ENCODE measurements at places on chromosomes 16 and 17.

DNA sequence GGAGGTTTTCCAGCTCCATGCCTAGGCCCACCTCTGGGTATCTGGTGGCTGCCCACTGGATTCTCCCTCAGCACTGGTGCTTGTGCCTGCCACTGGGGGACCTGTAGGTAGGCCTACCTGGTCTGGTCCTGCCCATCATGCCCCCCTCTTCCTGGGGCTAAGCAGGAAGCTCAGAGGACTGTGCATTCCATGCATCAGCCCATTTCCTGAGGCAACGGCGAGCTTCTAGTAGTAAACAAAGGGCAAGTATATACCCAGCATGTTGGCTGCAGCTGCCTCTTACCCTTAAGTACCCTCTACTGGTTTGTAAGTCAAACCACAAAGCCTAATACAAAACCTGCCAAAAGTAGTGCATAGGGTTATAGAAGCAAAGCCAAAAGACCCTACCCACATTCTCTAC lies 37.5 kb downstream of the SDR42E1 start:
- DNase-seq: no peak

DNA sequence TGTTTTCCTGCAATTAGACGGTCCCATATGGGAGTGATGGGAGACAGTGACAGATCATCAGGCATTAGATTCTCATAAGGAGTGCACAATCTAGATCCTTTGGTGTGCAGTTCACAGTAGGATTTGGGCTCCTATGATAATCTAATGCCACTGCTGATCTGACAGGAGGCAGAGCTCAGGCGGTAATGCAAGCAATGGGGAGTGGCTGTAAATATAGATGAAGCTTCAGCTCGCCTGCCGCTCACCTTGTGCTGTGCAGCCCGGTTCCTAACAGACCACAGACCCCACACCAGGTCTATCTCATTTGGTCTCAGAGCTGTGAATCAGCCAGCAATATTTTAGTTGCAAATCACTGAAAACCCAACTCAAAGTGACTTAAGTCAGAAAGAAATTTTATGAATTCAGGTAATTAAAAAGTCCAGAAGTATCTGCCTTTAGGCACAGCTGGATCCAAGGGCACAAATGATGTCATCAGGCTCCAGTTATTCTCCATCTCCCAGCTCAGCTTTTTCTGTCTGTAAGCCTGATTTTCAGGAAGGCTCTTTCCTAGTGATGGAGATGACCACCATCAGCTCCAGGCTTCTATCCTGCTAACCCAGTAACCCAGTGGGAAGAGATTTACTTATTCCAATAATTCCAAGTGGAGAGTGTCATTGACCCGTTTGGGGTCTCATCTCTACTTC lies 3.3 kb downstream of the CHP2 start:
- no peak for DNase-seq

DNA sequence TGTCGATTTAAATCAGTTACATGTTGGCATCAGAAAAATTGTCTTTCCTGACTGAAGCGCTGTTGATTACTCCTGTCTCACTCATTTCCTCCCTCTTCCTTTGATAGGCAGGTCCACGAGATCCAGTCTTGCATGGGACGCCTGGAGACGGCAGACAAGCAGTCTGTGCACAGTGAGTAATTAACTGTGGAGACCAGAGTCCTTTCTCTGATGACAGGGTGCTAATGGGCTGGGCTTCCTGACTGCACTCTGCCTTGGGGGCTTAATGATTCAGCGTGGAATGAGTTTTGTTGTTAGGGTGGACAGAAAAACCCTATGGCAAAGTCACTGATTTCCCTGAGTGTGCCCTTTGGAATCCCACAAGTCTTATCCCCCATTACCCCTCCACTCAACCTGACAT lies 6.5 kb downstream of the GOSR2 start:
- no peak for DNase-seq

DNA sequence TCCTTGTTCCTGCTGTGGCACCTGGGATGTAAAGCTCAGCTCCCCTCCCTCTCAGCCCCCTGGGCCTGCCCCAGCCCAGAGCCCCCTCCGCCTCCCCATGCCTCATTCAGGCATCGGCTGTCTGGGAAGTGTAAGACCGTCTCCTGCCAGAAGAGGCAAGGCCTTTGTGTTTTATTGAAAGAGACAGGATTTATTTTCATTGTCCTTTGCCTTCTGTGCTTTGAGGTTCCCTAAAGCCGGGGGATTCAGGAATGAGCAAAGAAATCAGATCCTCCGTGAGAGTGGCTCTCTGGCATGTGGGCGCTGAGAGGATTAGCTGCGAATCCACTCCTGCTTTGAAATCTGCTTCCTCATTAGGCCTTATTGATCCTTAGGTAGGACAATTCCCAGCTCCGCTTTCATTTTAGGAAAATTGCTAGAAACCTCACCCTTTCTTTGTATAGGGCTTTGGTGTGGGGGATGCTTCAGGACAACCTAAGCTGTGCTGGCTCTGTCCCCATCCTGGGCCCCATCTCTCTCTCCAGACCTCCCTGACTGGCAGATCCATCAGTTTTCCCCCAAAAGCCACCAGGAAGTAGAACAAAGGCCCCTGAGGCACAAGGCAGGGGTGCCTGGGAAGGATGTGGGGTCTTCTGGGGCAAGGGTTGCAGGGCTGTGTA lies 211.5 kb upstream of the TNRC6C start:
- no peak for DNase-seq

GRCh38 chr17:63246344-63246743 lies 199.8 kb downstream of the CYB561 start:
- no peak for DNase-seq

GRCh38 chr17:15038656-15039055 lies 226.5 kb downstream of the PMP22 start:
- no peak for DNase-seq

DNA sequence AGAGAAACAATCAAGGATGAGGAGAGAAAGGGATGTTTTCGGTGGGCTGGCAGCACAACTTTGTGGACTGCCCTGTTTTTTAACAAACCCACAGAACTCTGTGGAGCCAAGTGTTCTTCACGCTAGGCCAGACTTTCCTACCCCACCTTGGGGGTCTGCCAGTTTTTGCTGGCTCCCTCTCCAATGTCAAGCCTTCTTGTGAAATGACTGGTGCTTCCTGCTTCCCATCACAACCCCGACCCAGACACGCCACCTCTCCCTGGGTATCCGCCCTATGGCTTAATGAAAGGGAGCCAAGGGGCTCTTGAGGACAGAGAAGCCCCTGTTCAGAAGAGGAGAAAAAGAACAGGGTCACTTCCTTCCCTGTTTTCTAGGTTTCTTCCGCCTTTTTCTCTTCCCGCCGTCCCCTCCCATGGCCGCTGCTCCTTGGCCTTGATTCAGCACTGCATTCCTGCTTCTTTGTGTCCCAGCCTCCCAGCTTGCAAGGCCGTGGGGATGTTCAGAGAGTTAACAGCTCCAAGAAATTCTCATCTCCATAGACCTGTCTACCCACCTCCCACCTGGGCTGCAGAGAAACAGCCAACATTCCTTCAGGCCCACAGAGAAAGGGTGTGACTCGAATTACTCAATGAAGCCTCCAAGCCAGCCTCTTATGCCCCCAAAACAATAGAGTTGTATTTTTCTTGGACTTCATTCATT lies 16.5 kb upstream of the SOX9 start:
- DNase-seq: peak; percentile 51

GRCh38 chr17:33525186-33525585 lies 232.1 kb upstream of the ASIC2 start:
- DNase-seq: no peak

- DNase-seq: no peak
These were observed 42.2 kb downstream of the RPH3AL start for GRCh38 chr17:310111-311010.

- DNase-seq: no peak
These were observed 30.3 kb downstream of the PRAC1 start for GRCh38 chr17:48692049-48692448.

GRCh38 chr16:14095883-14096551 lies 24.9 kb downstream of the MRTFB start:
- no peak for DNase-seq

- DNase-seq: peak; percentile 65
These were observed 22.5 kb upstream of the ENPP7 start for GRCh38 chr17:79707931-79708891.

DNA sequence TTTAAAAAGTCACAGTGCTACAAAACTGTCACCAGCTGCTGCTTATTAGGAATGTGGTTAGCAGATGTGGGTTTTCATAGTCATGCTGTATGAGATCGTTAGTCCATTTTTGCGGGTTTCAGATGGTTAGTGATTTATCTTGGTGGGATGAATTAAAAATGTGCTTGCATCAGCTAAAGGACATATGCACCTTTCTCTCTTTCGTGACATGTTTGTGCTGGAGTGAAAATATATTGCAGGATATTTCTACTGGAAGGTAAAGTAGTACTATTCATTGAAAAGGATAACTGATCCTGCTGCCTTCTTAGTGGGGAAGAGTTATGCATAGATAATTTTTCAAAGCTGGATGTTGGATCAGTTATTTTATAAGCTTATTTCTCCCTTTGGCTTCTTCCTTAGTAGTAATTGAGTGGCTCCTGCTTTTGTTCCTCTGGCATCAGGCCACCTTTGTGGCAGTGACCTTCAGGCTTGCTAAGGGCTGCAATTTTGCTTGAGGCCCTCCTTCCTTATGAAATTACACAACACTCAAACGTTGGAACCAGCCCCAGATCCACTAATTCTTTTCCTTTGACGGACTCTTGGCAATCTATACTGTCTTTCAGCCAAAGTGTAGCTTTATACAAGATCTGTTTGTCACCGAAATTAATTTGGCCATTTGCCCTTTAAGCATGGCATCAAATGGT lies 7.5 kb upstream of the SNTB2 start:
- DNase-seq: no peak

DNA sequence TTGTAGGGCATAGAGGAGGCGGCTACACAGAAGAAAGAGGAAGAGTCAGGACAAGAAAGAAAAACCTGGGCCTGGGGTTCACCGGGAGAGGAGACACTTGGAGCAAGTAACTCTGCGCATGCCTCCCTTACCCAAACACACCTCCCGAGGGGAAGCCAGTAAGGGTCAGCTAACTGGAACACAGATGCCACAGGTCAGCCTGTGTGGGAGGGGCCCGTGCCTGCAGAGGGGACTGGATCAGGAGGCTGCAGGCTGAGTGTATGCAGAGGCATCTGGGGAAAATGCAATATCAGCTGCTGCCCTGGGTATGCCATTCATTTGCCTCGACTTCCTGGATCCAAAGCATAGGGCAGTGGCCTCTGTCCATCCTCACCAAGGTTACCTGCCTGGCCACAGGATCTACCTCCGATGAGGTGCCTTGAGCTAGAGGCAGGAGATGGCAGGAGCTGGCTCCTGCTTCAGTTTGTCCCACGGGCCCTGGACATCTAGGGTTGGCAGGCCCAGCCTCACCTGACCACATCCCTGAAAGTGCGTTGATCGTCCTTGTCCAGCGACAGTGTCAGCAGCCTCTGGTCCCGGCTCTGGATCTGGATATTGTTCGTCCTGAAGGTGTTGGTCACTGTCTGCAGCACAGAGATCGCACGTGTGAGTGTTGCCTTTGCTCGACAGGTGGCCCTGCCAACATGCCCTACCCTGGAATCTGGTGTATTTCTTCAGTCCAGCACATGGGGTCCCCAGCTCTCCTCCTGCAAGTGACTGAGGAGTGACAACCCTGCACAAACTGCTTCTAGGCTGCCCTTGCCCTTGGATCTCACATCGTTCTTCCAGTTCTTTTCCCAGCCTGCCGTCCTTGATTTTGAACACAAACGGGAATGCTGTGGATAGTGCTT lies 4.6 kb upstream of the MFSD6L start:
- DNase-seq: no peak

DNA sequence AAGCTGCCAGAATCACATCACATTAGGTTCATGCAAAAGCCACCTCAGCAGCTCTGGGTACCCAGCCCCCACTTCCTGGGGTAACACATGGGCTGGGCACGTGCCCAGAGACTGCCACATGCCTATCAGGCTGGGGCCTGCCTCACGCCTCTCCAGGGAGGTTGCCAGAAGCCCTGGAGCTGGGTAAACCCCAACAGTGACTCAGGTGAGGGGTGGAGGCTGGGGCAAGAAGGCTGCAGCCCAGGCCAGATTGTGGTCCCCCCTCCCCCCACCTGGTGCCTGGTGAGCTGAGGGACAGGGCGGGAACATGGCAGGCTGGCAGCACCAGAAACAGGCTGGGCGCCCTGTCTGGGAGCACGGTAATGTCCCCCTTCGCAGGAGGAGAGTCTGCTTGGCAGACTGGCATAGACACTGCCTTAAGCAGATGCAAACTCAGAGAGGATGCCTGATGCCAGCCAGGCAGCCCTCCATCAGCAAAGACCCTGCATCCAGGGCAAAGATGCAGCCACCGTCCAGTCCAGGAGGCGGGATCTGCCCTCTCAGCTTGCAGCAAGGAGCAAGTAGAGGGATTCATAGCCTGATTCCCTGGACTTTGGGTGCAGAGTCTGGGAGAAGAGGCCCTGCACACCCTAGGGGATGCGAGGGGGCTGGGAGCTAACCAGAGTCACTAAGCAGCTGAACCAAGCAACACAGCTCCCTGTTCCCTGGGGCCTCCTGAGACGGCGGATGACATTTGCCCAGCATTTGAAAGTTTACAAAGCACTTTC lies 28.8 kb downstream of the NGFR start:
- DNase-seq: no peak

Data from head of caudate nucleus (tissue), 42 donors.